Activated CD8-positive, alpha-beta memory T cell treated with anti-CD3 and anti-CD28 coated beads for 24 hours (primary cell): ENCODE measurements at places on chromosomes 6 and 20.

DNA sequence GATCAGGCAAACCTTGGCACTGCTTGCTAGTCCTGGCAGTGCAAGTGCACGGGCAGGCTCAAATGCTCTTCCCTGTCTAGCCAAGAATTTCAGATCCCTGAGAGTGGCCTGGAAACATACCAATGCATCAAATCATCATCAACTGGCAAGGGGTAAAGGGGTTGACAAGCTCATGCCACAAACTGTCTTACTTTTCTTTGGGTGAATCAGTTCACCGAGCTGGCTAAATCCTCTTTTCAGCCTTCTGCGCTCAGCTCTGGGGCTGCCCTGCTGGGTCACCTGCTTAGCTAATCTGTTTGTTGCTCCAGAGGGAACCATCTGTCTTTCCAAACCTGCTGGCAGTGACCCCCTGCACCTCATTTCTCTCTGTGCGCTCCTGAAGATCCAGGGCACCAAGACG is 59.5 kb downstream of the LYRM4 start:
- DNase-seq = no peak

DNA sequence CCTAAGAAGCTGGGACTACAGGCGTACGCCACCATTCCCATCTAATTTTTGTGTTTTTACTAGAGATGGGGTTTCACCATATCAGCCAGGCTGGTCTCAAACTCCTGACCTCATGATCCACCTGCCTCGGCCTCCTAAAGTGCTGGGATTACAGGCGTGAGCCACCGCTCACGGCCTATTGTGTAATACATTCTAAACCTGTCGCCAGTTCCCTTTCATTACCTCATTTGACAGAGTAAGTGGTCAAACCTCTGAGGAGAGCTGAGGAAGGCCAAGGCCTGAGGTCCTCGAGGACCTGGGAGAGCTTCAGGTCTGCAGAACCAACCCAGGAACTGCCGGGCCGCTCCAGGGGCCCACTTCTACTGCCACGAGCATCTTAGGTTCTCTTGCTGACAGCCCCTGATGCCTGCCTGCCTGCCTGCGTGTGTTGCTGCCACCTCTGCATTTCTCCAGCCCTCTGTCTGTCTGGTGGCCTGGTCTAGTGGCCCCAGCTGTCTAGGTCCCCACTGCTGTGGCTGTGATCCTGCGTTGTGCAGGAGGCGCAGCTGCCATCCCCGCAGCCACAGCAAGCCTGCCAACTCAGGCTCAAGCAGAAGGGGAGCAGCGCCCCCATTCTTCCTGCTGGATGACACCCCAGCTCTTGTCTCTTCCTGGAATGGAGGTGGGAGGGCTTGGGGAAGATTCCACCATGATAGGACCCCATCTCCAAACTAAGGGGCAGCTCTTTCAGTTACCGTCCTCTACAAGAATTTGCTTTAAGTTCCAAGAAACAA is 45.3 kb downstream of the PRR18 start:
- DNase-seq = no peak

- no peak for DNase-seq
These were observed 92.9 kb upstream of the SHLD1 start for GRCh38 chr20:5657190-5657875.

- no peak for DNase-seq
These were observed 55.8 kb downstream of the TMEM200A start for GRCh38 chr6:130421585-130421984.

- DNase-seq = no peak
These were observed 1.8 kb downstream of the HSPA12B start for GRCh38 chr20:3734111-3734843.

DNA sequence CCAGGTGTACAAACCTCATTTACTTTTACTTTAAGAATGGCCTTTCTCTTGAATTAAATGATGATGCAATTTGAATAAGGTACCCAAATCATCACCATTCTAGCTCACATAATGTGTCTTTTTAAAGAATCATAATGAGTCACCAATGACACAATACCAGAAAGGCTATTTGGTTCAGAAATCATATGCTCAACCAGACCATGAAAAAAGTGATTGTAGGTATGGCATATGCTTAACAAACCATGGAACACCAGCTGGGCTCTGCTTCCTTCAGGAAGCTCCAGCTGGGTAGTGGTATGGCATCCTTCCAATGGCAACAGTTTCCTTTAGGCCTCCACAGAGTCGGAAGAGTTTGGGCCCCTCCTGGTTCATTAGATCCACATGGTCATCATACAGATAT is 128.2 kb downstream of the FRK start:
- no peak for DNase-seq

GRCh38 chr6:39524007-39524406 is 201.2 kb downstream of the KIF6 start:
- DNase-seq = no peak

DNA sequence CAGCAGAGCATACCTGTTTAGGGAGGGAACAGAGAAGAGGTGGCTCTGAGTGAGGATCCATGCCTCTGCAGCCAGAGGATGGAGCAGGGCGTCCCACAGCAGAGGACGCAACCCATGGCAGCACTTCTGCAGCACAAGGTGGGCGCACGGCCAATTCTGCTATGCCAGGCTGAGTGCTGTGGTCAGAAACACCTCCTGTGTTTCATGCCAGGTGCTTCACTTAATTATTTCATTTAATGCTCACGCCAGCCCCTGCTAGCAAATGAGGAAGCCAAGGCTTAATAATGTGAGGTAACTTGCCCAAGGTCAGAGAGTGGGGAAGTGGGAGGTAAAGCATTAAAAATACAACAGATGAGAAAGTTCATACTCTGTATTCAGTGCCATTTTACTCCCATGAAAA is 68.5 kb upstream of the PTGIS start:
- no peak for DNase-seq

GRCh38 chr20:51122931-51123658 is 100.2 kb upstream of the KCNG1 start:
- DNase-seq = no peak

GRCh38 chr20:64256282-64256935 is 861 bp downstream of the PCMTD2 start:
- no peak for DNase-seq

- DNase-seq = no peak
These were observed 11.5 kb upstream of the SSR1 start for GRCh38 chr6:7324520-7324919.

GRCh38 chr6:25179051-25179778 is 100.0 kb upstream of the CARMIL1 start:
- DNase-seq = no peak

DNA sequence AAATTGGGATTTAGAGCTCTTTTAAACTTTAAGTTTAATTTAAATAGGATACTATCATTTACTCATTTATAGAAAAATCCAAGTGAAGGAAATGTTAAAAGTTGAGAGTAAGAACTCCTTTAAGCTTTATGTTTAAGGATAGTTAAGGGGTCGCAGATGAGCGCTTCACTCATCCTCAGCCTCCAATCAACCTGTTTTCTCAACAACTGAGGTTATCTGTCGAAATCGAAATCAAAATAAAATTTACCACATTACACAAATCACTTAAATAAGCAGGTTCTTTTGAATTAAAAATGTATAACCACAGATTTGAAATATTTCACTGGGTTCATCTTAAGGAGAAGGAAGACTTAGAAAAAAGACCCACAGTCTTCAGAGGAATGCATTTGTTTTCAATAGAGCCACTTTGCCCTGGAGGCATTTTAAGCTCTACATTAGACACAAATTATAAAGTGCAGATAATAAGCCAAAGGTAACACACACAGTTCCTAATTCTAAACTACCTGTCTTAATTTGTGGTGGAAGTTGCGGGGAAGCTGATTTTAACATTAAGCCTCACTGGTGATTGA is 5.5 kb downstream of the PAX1 start:
- no peak for DNase-seq
